ENCODE measurements at places on chromosomes 1 and 21.

- DNase-seq: no peak
Observed at GRCh38 chr1:55781944-55782482, 566.8 kb upstream of the USP24 start.

DNA sequence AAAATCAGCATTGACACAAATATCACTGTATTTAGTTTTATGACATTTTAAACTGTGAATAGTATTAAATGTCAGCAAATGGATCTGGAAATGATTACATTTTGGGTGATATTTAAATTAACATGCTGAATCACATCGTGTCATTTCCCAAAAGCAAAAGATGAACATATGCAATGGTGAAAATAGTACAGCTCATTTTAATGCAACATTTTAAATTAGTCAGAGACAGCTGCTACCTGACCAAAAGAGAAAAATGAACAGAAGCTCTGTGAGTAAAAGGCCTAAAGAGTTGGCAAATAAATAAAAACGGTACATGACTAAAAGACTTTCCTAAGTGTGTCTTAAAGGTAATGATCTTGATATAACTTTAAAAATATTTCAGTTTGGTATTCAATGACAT lies 86.0 kb upstream of the GNG4 start:
- DNase-seq: no peak

DNA sequence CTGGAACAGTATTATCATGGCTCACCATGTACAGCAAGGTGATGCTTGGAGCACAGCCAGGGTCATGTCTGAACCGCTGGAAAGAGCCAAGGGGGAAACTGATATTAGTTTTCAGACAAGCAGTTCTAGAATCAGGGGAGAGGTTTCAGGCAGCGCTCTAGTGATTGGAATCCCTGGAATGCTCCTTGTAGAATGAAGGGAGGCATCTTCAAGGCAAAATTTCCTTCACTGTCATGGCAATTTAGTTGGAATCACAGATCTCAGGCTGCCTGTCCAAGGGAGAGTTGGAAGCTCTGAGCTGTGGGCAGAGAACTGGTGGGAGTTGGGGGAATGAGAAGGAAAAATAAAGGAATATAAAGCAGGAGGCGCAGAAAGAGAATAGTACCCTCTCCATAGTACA lies 737.1 kb downstream of the PTPRU start:
- DNase-seq: no peak

DNA sequence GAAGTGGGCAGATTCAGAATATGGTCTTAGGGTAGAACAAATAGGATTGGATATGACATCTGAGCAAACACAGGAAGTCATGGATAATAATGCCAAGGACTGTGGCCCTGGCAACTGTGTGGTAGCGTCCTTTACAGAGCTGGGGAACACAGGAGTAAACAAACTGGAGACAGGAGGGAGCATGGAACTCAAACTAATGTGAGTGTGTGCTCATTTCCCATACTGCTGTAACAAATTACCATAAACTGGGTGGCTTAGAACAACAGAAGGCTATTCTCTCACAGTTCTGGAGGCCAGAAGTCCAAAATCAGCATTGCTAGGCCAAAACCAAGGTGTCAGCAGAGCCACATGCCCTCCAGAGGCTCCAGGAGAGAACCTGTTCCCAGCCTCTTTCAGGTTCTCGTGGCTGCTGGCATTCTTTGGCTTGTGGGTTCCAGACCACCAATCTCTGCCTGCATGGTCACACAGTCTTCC lies 106.4 kb downstream of the TGFBR3 start:
- DNase-seq: no peak

DNA sequence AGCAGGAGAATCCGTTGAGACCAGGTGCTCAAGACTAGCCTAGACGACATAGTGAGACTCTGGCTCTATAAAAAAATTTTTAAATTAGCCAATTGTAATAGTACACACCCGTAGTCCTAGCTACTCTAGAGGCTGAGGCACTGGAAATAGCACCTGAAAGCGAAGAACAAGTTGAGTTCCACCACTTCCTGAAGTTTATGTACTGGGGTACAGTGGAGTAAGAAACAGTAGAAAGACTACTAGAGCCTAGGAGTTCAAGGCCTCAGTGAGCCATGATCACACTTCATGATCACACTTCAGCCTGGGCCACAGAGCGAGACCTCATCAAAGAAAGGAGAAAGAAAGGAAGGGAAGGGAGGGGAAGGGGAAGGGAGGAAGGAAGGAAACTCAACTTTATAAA lies 19.8 kb downstream of the RSBN1 start:
- no peak for DNase-seq

DNA sequence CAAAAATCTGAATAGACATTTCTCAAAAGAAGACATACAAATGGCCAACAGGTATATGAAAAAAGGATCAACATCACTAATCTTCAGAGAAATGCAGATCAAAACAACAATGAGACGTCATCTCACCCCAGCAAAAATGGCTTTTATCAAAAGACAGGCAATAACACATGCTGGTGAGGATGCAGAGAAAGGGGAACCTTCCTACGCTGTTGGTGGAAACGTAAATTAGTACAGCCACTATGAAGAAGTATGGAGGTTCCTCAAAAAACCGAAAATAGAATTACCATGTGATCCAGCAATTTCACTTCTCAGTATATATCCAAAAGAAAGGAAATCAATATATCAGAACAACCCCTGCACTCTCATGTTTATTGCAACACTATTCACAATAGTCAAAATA lies 65.1 kb upstream of the ATP1B1 start:
- DNase-seq: no peak

GRCh38 chr1:115338457-115338820 lies 390 bp upstream of the NGF start:
- no peak for DNase-seq

DNA sequence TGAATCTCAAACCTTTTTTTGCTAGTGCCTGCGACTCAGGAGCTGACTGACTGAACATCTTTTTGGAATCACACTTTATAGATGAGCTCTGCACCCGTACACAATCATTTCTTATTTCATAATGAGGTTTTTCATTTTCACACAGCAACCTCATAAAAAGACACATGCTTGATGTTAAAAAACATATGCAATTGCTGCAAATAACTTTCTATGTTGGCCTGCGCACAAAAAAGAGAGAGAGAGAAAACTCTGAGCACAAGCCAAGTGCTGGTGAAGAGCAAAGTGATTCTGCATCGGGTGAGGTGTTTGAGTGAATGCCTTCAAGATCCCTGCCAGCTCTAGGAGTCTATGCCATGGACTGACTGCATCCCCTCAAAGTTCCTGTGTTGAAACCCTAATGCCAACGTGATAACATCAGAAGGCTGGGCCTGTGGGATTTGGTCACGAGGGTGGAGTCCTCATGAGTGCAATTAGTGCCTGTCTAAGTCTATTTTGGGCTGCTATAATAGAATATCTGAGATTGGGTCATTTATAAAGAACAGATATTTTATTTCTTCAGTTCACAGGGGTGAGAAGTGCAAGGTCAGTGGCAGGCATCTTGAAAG lies 36.6 kb downstream of the C1orf87 start:
- no peak for DNase-seq

GRCh38 chr1:32321712-32322291 lies 14.2 kb downstream of the MARCKSL1 start:
- DNase-seq: no peak

DNA sequence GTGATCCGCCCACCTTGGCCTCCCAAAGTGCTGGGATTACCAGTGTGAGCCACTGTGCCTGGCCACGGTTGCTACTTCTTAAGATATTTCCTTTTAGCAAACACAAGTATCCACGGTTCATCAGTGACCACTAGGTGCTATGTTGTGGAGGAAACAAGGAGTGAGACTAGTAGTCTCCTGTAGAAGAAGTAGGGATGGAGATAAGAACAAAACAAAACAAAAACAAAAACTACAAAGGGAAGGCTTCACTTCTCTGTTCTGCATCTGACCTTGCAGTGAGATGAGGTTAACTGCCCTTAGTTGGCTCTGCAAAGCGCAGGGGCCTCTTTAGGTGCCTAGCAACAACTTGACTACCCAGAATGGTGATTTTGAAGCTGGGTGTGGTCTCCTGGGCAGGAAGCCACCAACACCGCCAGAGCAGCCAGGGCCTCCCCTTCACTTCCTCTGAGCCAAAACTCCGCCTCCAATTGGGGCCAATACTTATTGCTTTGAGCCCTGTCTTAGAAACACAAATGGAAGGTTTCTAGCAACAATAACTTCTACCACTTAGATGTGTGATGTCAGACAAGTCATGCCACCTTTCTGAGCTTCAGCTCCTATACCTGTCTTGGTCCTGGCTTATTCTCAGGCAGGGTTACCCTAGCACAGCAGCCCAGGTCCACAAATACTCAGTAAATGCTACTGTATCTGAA lies 12.8 kb upstream of the CDC42 start:
- peak; percentile 96 for DNase-seq

DNA sequence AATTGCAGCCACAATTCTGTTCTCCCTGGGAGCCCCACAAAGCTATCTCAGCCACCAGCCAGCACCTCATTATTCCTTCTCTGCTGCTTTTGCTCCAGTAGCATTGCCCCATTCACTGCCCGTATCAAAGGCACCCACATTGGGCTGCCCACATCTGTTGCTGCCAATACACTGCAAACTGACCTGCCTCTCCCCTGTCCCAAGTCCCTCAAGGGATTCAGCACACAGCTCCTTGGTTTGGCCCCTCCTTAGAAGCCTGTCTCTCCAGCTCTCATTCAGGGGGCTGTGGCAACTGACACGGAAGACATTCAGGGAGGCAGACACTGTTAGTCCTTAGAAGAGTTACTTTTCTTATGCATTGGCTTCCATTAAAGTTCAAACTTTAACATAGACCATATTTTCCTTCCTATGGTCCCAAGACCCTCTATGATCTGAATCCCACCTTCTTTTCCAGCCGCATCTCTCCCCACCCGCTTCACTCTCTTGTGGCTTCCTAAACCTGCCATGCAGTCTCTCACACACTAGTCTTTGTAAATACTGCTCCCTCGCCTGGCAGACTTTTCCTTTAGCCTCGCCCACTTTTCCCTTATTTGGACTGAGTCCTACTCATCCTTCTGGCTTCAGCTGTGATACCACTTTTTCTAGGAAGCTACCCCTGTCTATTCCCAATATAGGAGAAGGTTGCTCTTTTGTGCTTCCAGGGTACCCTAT lies 19.3 kb upstream of the KLHDC8A start:
- no peak for DNase-seq

GRCh38 chr1:225508538-225509375 lies 80.9 kb upstream of the LBR start:
- DNase-seq: no peak

DNA sequence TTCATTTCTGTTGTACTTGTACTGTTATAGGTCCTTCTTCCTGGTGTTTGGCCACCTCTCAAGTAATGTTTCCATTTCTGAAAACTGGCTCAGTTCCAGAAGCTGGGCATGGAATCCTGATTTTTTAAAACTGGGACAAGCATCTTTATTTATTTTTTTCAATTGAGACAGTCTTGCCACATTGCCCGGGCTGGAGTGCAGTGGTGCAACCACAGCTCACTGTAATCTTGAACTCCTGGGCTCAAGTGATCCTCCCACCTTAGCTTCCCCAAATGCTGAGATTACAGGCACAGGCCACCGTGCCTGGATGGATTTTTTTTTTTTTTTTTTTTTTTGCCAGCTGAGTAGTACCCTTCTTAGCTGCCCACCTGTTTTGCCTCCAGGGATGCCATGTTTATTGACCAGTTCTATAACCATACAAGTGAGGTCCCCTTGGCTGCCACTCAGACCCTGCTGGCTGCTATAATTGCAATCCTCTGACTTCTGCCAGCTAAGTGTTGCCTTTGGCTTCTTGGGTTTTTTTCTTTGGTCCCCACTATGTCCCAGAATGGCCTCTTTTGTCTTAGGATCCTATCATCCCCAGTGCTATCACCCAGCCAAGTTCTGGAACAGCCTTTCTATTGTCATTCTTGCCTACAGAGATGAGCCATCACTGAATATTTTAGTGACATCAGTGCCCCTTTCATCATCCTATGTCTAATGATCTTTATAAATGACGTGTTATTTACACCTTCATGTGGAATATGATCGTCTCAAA lies 3.9 kb upstream of the DIP2A start:
- no peak for DNase-seq

GRCh38 chr1:216926720-216927510 lies 203.7 kb upstream of the ESRRG start:
- DNase-seq: no peak

DNA sequence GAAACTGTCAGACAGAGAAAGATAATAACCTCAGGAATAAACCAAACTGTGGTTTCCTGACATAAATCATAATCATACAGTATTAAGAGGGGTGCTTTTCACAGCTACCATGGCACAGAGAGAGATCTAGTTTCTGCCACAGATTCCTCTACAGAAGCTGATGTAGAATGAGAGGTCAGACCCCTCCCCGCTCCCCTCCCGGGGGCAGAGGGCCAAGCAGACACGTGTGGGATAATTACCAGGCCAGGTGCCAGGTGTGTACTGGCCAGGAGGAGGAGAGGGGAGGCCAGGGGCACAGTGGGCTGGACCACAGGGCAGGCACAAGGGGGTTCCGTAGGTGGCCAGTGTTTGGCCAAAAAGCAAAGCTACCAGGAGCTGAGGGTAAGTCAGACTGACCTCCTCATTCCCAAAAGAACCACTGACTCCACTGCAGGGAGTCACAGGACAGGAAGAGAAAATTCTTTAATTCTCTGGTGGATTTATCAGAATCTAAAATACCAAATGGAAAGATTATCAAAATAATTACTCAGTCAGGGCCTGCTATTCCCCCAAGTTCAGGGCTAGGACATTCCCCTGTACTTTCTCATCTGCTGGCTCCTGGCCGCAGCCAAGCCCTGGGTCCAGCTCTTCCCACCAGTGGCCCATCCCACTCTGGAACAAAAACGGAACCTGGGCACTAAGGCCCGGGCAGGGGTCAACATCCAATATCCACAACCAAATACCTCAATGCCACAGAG lies 30.0 kb downstream of the C2CD2 start:
- no peak for DNase-seq

GRCh38 chr21:41683815-41684214 lies 83.0 kb downstream of the RIPK4 start:
- DNase-seq: no peak

GRCh38 chr1:9111957-9112356 lies 16.9 kb downstream of the GPR157 start:
- no peak for DNase-seq

- no peak for DNase-seq
Observed at GRCh38 chr21:41344146-41344545, 17.7 kb upstream of the MX2 start.

GRCh38 chr1:111814305-111814628 lies 58.6 kb downstream of the DDX20 start:
- DNase-seq: no peak

GRCh38 chr21:23475281-23476219 lies 2131.7 kb downstream of the MRPL39 start:
- no peak for DNase-seq

DNA sequence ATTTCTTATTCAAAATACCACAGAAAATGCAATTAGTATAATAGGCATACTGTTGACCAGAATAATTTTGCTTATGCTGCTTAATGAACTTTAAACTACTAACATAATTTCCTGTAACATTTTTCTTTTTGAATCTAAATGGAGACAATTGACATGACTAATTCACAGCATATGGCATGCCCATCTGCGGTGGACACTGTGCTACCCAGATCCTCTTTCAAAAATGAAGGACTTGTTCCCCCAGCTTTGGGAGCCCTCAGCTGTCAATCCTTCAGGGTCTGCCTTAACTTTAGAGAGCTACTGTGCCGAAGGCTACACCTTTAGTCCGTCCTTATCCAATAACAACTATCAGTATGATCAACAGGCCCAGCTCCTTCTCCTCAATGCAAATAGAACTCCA lies 789.0 kb downstream of the PLA2G4A start:
- DNase-seq: no peak

GRCh38 chr1:186945146-186945545 lies 116.4 kb downstream of the PLA2G4A start:
- no peak for DNase-seq
